ENCODE measurements at places on chromosomes 5 and 9.

GRCh38 chr9:85514256-85514655 is 227.5 kb downstream of the AGTPBP1 start:
- no peak for DNase-seq

DNA sequence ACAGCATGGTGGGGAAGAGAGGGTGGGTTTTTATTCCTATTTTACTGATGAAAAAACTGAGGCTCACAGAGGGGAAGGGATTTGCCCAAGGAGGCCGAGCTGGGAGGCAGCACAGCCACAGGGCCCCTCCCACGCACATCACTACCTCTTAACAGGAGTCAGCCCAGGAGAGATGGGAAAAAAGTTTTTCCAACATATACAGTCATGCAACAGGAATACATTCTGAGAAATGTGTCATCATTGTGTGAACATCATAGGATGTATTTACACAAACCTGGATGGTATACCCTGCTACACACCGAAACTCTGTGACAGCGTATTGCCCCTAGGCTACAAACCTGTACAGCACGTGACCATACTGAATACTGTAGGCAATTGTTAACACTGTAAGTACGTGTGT is 11.6 kb downstream of the TRAF1 start:
- DNase-seq, result no peak

GRCh38 chr5:175059687-175060211 is 335.4 kb downstream of the MSX2 start:
- peak; percentile 11 for DNase-seq

GRCh38 chr9:37966412-37967013 is 62.6 kb upstream of the SLC25A51 start:
- no peak for DNase-seq

DNA sequence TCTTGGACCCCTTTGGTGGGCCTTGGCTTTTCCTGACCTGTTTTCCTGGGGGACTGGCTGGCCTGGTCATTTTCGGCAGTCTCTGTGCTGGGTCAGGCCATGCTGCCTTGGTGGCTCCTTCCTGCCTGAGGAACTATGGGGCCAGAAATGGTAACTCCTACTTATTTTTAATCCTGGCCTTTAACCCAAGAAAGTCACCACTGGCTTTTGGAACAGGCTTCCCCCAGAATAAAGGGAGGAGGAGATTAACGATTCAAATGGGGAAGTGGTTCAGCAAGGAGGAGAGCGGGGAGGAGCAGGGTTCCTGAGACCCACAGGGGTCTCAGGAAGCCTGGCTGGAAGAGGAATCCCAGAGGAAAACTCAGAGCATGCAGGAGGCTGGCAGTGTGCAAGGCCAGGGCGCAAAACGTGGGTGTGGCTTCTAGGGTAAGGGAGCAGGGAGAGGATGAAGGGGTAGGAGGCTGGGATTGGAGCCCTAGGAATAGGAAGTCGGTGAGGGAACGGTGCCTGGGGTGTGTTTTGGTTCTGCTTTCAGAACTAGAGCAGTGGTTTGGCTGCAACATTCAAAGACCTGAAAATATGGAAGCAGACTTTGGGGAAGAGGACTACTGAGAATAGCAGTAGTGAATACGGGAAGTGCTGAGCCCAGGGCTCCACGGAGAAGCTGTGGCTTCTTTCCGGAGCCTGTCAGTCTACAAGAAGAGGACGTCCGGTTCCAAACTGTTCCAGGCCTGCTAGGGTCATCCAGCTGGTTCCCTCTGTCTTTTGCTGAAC is 271.1 kb upstream of the KLF4 start:
- peak; percentile 100 for DNase-seq

- DNase-seq, result no peak
Observed at GRCh38 chr9:28120626-28121025, 547.3 kb upstream of the C9orf72 start.

DNA sequence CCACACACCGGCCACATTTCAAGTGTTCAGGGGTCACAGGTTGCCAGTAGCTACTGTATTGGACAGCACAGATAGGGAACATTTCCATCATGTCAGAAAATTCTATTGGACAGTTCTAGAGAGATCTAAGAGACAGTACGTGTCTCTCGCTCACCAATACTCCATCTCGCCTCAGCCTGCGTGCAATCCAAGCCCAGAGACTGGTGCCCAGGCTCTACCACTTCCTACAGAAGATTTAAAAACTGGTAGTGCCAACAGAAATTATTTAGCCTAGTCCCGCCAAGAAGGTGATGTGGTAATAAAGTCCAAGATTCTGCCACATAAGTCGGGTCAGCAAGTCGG is 390 bp upstream of the SNX2 start:
- no peak for DNase-seq

GRCh38 chr9:113298311-113298710 is 4.9 kb downstream of the RNF183 start:
- DNase-seq, result no peak

DNA sequence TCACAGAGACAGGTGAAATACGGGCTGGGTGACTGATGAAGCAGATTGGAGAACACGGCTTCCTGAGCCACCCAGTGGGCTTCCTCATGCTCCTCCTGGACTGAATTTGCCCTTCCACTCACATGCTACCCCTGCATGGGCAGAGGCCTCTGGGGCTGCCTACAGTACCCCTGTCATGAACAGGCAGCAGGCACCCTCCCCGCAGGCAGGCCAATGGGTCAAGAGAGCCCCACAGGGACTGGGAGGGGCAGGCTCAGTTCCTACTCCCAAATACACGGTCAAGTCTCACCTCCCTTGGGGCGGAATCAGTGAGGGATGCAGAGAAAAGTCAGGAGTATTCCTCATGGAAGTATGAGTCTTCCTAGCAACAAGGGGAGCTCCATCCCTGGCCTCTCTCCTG is 48.6 kb upstream of the ZBTB43 start:
- no peak for DNase-seq

GRCh38 chr5:53970475-53970874 is 339.9 kb downstream of the ARL15 start:
- no peak for DNase-seq

GRCh38 chr5:129653057-129653375 is 94.9 kb upstream of the MINAR2 start:
- no peak for DNase-seq

- no peak for DNase-seq
Observed at GRCh38 chr5:88824141-88824540, 58.8 kb downstream of the MEF2C start.

GRCh38 chr9:134929193-134930158 is 11.8 kb upstream of the FCN1 start:
- DNase-seq, result peak; percentile 96

DNA sequence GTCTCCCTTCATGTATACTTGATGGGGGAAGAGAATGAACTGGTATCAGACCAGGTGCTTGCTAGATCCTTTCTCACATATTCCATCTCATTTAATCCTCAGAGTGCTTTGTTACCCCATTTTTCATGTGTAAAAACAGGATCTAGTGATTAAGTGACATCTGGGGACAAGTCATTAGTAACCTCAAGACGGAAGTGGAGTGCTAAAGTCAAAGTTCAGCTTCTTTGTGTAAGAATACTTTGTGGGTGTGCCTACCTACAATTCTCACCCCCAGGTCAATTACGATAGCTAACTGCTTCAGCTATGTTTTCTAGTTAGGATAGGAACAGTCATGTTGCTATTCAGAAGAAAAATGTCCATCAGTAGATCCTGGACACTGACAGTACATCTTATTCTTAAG is 3.1 kb upstream of the FAM120AOS start:
- peak; percentile 87 for DNase-seq

GRCh38 chr5:55570570-55570969 is 35.8 kb upstream of the PLPP1 start:
- no peak for DNase-seq

DNA sequence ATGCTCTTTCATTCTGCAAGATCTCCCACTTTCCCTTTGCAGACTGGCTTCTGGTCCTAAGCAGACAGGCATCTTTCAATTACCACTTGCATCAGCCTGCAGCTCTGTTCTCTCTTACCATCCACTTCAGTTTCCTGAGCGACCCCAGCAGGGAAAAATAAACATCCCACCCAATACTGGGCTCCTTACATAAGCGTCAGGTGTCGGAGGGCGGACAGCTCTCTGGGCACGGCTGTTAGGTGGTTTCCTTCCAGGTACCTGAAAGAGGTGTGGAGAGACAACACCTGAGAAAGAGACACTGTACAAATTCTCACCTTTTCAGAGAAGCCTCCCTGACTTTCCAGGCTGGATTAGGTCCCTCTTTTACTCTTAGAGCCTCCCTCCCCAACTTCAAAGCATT is 145.1 kb upstream of the PANK3 start:
- DNase-seq, result no peak

GRCh38 chr9:72029986-72030385 is 30.4 kb downstream of the C9orf57 start:
- no peak for DNase-seq

DNA sequence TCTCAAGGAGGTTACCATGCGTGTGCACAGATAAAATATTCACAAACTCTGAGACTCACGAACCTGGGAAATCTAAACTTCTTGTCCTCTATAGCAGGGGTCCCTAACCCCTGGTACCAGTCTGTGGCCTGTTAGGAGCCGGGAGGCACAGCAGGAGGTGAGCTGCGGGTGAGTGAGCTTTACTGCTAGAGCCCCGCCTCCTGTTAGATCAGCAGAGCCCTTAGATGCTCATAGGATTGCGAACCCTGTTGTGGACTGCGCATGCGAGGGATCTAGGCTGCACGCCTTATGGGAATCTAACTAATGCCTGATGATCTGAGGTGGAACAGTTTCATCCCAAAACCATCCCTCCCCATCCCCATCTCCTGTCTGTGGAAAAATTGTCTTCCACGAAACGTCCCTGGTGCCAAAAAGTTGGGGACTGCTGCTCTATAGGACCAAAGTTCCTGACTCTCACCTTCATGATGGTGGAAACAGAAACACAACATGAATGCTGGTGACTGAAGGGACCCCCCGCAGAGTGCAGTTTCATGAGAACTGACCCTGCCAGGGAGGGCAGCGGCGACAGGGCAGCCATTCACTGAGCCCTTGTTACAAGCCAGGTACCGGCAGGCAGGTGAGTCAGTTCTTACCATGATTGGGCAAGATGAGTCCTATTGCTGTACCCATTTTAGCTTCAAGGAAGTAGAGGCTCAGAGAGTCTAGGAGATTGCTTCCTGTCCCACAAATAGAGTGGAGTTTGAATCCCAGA is 181.9 kb downstream of the RGS3 start:
- DNase-seq, result no peak

GRCh38 chr9:35274993-35275392 is 113.2 kb downstream of the UNC13B start:
- DNase-seq, result no peak
